ENCODE measurements at places on chromosomes 6 and 20.

- DNase-seq: no peak
Observed at GRCh38 chr20:34566978-34567891, 8.7 kb downstream of the MAP1LC3A start.

GRCh38 chr20:34512955-34513419, 3.2 kb upstream of the DYNLRB1 start:
- no peak for DNase-seq

DNA sequence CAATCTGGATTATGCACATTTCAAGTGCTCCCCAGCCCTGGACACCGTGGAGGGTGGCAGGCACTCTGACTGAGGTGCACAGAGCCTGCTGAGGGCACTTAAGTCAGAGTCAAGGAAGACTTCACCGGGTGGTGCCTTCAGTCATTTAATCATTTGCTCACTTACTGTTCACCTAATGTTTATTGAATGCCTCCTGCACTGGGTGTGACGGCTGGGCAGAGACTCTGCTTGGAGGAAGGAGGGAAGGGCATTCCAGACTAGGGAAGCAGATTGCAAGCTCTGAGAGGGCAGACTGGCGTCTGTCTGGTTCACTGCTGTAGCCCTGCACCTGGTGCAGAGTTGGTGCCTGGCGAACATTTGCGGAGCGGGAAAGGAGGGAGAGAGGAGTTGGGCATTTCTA, 54.2 kb upstream of the FAM83D start:
- DNase-seq: no peak

- DNase-seq: no peak
Observed at GRCh38 chr6:37056439-37057127, 51.1 kb downstream of the FGD2 start.

GRCh38 chr6:16136621-16137450, 8.0 kb downstream of the MYLIP start:
- DNase-seq: no peak

DNA sequence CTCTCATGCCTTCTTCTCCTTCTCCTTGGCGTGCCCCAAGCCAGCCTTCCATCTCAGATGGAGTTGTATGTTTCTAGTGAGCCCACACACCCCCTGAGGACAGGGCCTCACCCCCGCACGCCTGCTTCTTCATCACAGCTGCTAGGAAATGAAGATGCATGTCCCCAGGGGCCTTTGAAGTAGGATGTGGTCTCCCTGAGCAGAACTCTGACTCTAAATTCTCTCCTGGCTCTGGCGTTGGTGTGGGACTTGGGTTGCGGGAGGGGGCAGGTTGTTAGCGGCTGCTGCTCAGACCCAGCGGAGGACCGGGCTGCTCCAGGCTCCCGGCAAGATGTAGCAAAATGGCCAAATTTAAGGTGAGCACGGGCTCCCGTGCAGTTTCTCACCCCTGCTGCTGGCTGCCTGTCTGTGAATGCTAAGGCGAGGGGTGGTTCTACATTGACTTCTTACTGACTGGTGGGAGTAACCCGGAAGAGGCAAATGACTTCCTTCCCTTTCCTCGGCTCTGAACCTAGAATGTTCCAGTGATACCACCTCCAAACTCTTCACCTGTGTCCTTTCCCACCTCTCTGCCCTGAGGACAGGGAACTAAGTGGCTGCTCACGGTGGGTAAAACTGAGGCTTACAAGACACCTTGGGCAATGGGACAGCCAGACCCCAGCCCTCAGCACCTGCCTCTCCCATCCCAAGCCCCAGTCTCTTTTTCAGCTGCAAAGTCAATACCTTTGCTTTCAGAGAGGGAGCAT, 8.8 kb downstream of the SYNJ2 start:
- no peak for DNase-seq

GRCh38 chr6:150622476-150622875, 22.8 kb downstream of the PLEKHG1 start:
- DNase-seq: no peak

- no peak for DNase-seq
Observed at GRCh38 chr20:54085910-54086309, 15.5 kb upstream of the BCAS1 start.

DNA sequence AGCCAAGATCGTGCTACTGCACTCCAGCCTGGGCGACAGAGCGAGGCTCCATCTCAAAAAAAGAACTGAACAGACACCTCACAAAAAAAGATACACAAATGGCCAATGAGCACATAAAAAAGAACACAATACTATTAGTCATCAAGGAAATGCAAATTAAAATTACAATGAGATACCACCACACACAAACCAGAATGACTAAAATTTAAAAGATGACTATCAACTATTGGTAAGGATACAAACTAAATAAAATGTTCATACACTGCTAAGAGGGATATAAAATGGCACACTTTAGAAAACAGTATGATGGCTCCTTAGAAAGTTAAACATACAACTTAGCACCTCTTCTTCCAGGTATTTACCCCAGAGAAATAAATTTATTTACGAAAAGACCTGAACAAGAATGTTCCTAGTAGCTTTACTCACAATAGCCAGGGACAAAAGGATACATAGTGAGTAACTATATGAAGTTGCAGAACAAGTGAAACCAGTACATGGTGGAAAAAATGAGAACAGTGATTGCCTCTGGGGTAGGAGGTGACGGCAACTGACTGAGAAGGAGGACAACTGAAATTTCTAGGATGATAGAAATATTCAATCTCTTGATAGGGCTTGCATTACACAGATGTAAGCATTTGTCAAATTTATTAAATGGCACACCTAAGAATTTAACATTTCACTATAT, 53.2 kb downstream of the FAM8A1 start:
- DNase-seq: no peak

DNA sequence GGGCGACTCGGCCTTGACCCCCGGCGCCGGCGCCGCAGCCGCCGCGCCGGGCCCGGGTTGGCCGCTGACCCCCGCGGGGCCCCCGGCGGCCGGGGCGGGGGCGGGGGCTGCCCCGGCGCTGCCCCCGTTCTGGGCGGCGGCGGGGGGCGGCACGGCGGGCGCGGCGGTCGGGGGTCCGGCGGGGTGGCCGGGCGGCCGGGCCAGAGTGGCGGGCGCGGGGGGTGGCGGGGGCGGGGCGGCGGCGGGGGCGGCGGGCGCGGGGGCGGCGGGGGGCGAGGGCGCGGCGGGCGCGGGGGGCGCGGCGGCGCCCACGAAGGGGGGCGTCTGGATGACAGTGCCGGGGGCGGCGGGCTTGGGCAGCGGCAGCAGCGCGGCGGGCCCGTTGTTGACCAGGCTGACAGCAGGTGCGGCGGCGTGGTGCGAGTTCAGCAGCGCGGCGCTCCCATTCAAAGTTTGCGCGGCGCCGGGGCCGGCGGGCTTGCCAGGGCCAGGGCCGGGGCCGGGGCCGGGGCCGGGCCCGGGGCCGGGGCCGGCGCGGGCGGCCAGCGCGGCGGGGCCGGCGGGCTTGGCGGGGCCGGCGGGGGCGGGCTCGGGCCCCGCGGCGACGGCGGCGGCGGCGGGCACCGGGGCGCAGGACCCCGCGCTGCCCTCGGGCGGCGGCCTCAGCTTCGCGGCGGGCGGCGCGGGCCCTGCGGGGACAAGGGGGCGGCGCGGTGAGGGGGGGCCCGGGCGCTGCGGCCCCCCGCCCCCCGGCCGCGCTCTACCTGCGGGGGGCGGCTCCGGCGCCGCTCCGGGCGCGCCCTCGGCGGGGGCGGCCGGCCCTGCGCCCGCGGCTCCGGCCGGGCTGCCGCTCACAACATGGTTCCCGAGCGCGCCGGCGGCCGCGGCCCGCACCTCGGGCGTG, 659 bp downstream of the TAF4 start:
- DNase-seq: no peak

- DNase-seq: no peak
Observed at GRCh38 chr6:155223646-155224451, 40.0 kb upstream of the CLDN20 start.

DNA sequence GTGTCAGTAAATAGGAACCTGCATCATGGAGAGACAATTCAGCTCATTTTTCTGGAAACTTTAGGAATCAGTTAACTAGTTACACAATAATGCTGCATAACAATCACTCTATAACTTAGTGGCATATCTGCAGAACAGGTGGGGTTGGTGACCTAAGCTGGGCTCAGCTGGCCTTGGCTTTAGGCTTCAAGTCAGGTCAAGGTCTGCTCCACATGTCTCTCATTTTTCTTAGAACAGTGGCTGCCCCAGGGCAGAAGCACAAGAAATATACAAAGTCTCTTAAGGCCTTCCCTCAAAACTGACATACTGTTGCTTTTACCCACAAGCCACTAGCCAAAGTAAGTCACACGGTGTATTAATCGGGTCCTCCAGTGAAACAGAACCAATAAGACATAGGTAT, 14.1 kb upstream of the ISM1 start:
- no peak for DNase-seq

- DNase-seq: no peak
Observed at GRCh38 chr20:4171538-4172116, 156.3 kb upstream of the RNF24 start.

DNA sequence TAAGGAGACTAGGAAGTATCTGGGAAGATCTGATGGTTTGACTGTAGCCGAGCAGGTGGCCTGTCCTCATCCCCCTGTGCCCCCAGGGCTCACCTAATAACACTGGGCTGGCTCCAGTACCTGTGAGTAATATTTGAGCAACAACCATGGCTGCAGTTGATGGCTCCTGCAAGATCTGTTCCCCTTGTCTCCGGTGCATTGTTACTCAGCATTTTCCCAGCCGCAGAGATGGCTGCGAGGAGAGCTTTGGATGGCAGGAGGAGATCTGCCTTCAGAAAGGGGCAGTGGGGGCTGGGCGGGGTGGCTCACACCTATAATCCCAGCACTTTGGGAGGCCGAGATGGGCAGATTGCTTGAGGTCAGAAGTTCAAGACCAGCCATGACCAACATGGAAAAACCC, 39.3 kb downstream of the PTK7 start:
- no peak for DNase-seq

DNA sequence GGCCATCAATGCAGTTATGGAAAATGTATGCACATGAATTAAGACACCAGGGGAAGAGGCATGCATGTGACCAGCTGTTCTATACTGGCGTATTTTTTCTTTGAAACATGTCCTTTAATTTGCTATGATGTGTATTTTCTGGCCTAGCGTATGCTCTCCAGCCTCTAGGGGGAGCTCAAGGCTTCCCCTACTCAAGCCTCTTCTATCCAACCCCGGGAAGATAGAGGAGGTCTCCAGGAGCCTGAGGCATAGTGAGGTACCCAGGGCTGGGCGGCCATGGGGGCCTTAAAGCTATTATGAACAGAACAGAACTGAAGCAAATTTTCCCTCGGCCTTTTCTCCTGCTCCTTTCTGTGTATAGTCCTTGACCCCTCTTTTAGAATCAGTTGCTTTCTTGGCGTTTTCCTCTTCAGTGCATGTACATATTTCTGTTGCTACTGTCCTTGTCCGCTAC, 528.9 kb downstream of the MAFB start:
- no peak for DNase-seq

DNA sequence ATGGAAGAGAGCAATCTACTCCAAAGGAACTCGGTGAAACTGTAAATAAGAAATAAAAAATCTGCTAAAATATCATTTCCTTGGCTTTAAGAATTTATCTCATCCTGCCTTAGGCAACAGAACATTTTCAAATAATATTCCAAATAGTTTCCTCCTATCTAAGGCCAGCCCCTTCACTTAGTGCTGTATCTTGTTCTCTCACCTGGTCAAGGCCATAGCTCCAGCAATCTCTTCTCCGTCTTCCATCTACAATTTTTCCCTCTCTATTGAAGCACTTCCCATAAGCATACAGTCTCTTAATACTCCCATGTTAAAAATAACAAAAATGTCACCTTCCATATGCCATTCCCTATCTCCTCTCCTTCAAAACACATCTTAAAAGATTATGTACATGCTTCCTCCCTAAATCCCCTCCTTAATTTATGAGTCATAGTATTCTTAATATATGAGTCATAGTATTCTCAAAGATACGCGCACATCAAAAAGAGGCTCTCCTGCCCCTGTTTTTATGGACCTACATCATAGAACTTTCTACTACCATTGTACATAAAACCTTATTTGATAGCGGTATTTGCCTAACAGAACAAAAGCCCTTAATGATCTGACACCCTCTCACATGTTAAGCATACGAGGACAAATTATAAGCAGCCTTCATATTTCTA, 146.9 kb downstream of the PDE10A start:
- DNase-seq: no peak

DNA sequence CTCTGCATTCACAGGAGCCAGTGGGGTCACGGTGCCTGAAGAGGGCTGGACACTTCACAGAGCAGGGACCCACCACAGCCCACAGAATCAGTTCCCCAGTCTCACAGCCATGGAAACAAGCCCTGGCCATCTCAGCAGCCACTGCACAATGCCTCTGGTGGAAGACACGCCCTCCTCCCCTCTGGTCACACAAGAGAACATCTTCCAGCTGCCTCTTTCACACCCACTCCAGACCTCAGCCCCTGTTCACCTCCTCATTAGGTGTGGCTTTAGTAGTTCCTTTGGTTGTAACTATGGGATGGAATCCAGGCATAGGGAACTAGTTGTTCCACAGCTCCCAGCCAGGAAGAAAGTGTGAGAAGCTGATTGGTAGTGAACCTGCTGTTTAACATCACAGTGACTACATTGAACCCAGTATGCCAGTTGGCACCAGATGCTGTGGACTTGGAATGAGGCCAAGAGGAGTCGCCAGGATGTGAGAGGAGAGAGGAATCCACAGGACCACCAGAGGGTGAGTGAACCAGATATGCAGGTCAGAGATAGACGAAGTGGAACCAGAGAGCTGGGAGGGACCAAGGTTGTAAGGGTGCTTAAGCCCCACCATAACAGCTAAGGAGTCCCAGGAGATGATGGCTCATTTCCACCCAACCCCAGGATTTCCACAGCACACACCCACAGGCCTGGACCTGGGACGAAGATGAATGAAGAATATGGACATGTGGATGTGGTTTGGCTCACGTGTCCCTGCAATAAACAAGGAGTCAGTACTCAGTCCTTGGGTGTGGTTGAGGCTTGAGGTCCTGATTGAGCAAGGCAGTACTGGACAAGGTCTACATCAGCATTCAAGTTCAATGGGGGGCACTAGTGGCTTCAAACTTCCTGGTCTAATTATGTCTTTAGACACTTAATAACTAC, 8.8 kb upstream of the BTN3A3 start:
- DNase-seq: no peak

DNA sequence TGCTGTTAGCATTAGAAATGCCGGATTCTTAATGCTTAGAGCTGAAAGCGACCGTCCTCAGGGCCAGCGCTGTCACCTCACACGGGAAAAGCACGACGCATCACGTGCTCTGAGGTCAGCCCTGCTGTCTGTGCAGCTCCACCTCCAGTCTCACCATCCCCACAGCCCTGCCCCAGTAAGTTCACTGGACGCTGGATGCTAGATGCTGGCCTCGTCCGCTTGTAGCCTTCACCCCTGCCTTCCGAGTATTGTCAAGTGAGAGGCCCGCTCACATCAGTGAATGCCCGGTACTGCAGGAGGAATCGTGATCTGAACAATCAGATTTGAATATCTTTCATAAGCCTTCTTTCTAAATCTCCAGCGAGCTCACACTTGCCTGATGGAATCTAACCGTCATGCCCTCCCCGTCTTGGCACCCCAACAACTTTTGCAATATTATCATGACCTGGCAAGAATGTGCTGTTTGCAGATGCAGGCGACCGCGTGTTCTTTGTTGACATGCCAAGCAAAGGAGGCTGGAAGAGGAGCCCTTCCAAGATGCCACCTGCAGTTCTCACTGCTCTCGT, 64.9 kb downstream of the DLL1 start:
- no peak for DNase-seq

- DNase-seq: no peak
Observed at GRCh38 chr6:164106345-164106769, 691.8 kb downstream of the QKI start.
